ENCODE measurements at places on chromosomes 6 and 20.

DNA sequence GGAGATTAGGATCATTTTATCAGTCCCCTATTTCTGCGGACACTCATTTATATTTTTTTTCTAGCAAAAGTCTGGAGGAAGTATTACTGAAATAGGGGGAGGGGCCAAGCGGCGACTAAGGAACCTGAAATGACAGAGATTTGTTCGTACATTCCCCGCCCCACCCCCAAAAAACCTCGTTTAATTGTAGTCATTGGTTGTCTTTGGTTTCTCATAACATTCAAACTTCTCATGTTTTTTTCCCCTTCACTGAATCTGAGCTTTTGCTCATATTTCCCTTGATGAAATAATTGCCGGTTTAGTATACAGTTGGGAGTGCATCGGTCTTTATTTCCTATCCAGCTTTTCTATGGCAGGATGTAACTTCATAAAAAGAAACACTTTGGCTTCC, 768 bp upstream of the FYN start:
- DNase-seq: peak; percentile 56

DNA sequence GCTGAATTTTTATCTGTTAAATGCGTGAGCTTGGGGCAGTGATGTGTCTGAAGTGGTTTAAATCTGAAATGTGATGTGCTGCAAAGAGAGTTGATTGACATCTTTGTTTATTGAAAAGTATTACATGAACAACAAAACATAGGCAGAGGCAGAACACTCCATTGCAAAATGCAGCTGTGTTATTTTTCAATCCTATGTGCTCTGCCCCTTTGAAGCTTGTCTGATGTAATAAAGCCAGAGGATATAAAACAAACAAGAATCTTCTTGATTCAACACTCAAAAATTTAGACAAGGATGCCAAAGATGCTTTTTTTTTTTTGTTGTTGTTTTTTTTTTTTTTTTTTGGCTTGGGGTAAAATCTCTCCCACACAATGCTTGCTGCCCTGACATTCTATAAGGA, 482.4 kb upstream of the MMS22L start:
- DNase-seq: no peak

- no peak for DNase-seq
These were observed 603.5 kb downstream of the UTRN start for GRCh38 chr6:144888621-144889020.

- no peak for DNase-seq
These were observed 25.5 kb upstream of the WFDC2 start for GRCh38 chr20:45444050-45444449.

DNA sequence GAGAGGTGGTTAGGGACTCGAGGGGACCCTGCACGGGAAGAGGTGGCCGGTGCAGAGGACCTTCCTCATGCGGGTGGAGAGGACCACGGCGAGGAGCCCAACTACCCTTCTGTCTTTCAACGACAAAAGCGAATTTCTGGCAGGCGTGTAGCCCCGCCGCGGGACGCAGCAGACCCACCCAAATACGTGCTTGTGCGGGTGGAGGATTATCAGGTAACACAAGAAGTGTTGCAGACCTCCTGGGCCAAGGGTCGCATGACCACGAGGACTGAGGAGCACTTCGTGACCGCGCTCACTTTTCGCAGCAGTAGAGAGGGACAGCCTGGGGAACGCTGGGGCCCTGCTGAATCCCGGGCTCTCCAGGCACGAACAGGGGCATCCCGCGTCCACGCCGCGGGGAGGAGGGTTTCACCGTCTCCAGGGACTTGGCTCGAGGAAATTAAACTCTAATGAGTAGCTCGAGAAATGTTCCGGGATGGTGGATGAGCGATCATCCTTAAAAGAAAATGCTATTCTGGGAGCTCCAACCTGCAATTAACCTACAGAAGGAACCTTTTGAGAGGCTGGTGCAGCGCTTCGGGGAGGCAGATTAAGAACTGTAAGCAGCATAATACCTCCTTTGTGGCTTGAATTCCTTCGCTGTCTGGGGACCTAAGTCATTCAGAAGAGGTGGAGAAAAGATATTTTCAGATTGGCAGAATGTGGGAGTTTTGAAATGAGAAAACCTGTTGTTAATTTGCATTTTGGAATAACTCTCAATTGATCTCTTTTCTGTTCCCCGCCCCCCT, 804 bp downstream of the C6orf141 start:
- no peak for DNase-seq

- DNase-seq: no peak
These were observed 6.2 kb upstream of the GDF5 start for GRCh38 chr20:35444226-35444625.

- DNase-seq: no peak
These were observed 6.3 kb upstream of the APMAP start for GRCh38 chr20:24998631-24999445.

DNA sequence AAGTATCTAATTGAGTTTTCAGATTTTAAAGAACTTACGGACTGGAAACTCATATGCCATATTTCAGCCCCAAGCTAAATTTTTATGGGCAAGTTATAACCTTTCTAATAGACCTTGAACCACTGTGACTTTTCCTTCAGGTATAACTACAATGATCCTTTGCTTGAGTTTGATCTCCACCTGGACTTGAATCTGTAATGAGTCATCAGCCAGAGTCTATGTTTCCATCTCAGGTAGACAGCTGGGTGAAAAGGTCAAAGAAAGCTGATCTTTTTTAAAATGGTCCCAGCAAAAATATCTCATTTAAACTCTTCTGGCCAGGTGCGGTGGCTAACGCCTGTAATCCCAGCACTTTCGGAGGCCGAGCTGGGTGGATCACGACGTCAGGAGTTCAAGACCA, 88.4 kb upstream of the SGK1 start:
- no peak for DNase-seq

DNA sequence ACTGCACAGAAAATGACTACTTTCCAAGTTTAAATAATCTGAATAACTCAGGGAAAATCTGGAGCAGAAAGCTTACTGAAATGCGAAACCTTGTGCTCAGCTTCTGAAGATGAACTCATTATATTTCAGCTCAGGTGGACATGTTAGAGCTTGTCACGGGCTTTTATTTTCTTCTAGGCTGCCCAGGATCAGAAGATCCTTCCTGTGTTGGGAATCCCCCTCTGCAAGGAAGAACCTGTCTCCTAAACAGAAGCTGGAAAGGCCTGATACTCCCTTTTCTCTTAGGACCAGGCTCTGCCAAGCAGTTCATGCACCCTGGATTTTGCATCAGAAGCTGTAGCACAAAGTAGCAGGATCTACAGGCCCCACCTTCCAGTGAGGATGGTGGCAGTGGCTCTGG, 5.1 kb upstream of the SLC2A12 start:
- DNase-seq: no peak

DNA sequence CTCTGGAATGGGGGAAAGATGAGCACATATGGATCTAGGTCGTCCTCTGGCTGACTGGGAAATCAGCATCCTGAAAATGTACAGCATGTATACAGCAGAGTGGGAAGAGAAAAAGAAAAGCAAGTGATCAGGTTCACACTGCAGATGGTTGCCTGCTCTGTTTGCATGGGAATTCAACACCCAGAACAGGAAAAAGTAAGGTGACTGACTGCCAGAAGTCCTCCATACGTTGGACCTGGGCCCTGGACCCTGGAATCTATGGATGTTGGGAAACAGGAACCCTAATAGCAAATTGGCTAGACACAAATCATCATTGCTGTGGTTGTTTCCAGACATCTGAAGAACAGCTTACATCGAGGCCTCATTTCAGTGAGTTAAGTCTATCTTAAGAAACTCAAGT, 30.3 kb upstream of the TNFAIP3 start:
- no peak for DNase-seq

DNA sequence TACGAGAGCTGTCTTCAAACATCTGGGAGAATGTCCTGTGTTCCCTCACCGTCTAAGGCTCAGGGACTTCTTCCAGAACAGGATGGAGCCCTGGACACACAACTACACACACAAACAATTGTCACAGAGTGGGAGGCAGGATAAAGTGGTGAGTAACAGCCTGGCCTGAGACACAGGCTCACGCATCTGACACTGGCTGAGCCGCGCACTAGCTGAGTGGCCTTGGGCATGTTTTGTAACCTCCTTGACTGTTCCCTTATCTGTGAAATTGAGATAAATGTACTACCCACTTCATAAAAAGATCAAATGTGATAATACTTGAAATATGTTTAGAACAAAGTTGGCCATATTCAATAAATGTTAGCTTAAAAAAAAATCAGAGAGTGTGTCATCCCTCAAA, 132.4 kb upstream of the ARMC2 start:
- no peak for DNase-seq

- DNase-seq: no peak
These were observed 472.3 kb upstream of the CITED2 start for GRCh38 chr6:139846538-139847456.

DNA sequence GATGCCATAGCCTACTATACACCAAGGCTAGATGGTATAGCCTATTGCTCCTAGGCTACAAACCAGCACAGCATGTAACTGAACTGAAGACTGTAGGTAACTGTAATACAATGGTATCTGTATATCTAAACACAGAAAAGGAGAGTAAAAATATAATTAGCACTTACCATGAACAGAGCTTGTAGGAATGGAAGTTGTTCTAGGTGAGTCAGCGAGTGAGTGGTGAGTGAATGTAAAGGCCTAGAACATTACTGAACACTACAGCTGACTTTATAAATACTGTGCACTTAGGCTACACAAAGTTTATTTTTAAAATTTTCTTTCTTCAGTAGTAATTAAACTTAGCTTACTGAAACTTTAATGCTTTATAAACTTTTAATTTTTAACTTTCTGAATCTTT, 129.5 kb downstream of the BTBD9 start:
- no peak for DNase-seq

DNA sequence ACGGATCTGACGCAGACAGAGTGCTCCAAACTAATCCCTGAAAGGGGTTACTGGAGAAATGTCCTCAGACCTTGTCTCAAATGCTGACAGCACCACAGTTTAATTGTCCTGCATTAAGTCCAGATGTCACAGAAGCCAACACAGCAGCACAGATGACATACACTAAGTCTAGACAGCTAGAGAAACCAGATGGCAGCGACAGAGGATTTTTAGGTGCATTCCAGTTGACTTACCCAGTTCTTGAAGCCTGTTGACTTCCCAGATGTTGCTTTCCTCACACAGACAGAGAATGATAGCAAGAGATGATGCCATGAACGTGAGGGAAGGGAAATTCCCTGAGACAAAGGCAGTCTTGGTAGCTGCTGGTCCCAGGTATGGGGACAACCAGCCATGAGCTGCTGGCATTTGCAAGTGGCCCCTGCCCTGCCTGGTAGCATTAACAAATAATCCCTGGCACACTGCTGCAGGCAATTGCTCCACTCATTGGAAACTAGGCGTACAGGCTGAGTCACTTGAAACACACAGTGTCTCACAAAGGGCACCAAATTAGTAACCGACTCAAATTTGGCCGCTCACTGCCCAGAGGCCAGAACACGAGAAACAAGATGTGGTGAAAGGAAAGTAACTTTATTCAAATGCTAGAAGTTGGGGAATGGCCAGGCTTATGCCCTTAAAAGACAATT, 52.2 kb downstream of the ADGB start:
- DNase-seq: no peak

- DNase-seq: no peak
These were observed 2.7 kb upstream of the ZFAND3 start for GRCh38 chr6:37816599-37817375.

DNA sequence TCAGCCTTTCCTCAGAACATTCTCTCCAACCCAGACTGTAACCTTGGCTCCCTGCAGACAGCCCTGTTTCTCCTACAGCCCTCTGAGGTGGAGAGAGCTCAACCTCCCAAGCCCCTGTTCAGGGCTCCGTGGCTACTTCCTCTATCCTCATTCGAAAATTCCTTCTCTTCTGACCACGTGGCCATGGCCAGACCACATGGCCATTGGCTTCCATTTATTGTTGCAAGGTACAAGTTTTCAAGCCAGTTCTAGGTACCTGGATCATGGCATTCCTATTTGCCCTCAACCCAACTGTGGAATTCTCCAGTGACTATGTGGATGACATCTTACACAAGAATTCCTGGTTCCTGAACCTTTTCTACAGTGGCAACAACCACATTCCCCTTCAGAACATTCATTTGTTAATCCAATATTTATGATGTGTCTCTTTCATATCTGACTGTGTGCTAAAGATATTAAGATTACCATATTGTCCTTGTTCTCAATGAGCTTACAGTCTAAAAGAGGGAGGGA, 161.9 kb downstream of the GMPR start:
- no peak for DNase-seq

DNA sequence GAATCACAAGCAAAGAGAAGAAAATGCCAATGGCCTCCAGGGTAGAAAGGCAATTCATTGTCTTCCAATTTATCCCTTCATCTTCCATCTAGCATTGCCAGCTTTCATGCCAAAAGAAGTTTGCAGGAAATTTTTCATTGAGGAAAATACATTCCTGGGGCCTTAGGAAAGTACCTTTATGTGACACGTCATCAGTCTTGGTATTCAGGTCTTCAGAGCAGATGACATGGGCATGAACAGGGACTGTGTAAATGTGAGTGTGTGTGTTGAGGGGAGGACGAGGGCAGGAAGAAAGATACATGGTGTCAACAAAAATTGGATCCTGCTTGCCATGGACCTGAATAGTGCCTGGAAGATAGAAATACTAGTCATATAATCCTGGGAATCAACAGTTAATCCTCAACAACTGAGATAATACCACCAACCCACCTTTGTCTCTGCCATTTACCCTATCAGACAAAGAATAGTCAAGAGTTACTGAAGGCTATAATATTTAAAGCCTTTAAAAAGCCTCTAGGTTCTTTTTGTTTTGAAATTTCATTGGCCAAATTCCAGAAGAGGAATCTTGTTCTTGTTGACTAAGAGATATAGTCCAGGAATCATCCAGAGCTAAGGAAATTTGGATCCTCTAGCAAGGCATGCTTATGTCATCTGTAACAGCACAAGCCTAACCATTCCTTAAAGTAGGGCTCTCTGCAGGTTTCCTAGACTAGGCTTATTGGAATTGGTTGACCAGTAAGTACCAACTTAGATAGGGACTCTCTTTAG, 405.8 kb upstream of the SASH1 start:
- DNase-seq: no peak

GRCh38 chr6:138588805-138589434, 89.6 kb upstream of the NHSL1 start:
- peak; percentile 21 for DNase-seq

All from effector CD8-positive, alpha-beta T cell (primary cell).